ENCODE measurements at places on chromosomes 12 and 14. TPM values are rescaled to one million over a fixed set of nuclear protein-coding genes. Genes with fewer than 3 reads are reported as not detected.

The OR4E2 gene
- total RNA-seq, result not detected

The TMEM229B gene
- total RNA-seq, result 0.22 TPM

The AMN gene
- 4.2 TPM for total RNA-seq

The IL31 gene
- not detected for total RNA-seq

The CCDC177 gene
- not detected for total RNA-seq

The PPFIA2 gene
- not detected for total RNA-seq

The CLEC14A gene
- not detected for total RNA-seq

All from placental epithelial cell (primary cell).